ENCODE measurements at places on chromosomes 13 and 19.

GRCh38 chr13:26971990-26972887 lies 199.4 kb downstream of the USP12 start:
- no peak overlapping the region for H3K27ac ChIP-seq
- no peaks in the 10 kb centered on the region for H3K4me1 ChIP-seq

- no peaks in the 10 kb centered on the region for H3K27me3 ChIP-seq
- H3K4me3 ChIP-seq, result no peak overlapping the region
- H3K4me1 ChIP-seq, result peaks cover 53% of the 10 kb centered on the region
- DNase-seq, result no peak
- H3K27ac ChIP-seq, result peak overlapping the region; percentile 90
Observed at GRCh38 chr19:35905178-35905727, 2.8 kb downstream of the TYROBP start.

GRCh38 chr13:95463531-95463930 lies 89.0 kb upstream of the CLDN10 start:
- DNase-seq, result no peak
- H3K4me1 ChIP-seq, result no peaks in the 10 kb centered on the region
- H3K27ac ChIP-seq, result no peak overlapping the region
- H3K36me3 ChIP-seq, result peaks cover 9% of the 10 kb centered on the region
- H3K27me3 ChIP-seq, result no peaks in the 10 kb centered on the region

- no peak for DNase-seq
- H3K4me1 ChIP-seq, result no peaks in the 10 kb centered on the region
- peaks cover 6% of the 10 kb centered on the region for H3K27me3 ChIP-seq
Observed at GRCh38 chr13:108705031-108705430, 75.6 kb downstream of the MYO16 start.

- DNase-seq, result no peak
- H3K4me3 ChIP-seq, result no peak overlapping the region
- H3K4me1 ChIP-seq, result peaks cover 11% of the 10 kb centered on the region
- no peaks in the 10 kb centered on the region for H3K36me3 ChIP-seq
- no peak overlapping the region for H3K27ac ChIP-seq
Observed at GRCh38 chr19:54422136-54422535, 6.9 kb downstream of the TTYH1 start.

DNA sequence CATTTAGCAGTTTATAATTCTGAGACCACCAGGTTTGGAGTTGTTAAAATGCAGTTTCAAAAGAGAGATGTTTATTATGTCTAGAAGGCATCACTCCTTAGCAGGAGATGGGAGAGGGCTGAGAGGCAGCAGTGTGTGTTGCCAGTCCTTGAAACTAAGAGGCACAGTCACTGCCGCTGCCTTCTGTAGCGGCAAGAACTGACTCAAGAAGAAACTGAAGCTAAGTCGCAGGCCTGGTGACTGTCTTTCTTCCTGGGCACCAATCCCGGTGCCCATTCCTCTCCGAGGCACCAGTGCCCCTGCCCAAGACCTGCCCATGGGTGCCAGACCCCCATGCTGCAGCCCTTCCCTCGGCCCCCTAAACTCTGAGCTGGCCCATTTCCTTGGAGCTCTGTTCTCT lies 20.1 kb downstream of the N4BP2L1 start:
- peaks cover 10% of the 10 kb centered on the region for H3K4me1 ChIP-seq
- no peaks in the 10 kb centered on the region for H3K27me3 ChIP-seq
- DNase-seq, result no peak
- no peak overlapping the region for H3K27ac ChIP-seq
- H3K36me3 ChIP-seq, result peaks cover 7% of the 10 kb centered on the region
